ENCODE measurements at places on chromosomes 16 and 17.

DNA sequence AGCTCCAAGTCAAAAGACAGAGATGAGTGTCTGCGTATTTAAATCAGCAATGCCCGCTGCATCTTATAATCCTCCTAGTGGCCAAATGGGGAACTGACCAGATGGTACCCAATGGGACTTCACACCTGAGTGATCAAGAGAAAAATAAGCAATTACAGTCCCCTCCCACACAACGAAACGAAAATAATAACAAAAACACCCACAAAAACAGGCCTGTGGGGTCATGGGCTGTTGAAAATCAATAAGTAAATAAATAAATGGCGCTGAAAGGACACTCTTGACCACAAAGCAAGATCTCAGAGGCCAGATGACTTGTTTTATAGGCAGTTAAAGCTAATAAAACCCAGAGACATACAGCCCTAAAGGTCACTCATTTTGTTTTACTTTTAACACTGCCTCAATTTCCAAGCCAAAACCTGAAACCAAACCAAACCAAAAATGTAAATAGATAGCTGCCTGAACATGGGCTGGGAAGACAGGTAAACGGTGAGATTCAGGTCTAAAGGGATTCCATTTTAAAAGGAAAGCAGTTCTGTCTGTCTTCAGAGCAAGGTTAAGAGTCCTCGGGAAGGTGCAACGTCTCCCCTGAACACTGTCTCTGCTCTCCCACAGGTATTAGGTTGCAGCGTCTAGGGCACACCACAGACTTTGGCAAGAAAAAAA is 1.3 kb downstream of the ZNF821 start:
- peak; percentile 72 for ATAC-seq

DNA sequence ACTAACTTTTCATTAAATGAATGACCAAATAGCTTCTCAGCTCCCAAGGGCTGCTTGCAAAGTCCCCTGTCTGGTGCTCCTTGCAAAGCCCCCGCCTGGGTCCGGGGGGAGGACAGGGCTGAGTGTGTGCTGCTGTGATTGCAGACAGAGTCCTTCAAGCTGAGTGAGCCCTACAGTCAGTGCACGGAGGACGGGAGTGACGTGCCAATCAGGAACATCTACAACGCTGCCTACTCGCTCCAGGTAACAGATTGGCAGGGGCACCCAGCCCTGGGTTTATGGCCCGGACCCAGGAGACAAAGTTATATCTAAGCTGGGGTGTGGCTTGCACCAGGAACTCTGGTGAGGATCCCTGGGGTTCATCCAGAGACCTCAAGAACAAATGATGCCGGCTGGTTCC is 27.1 kb downstream of the SCNN1G start:
- no peak for ATAC-seq

GRCh38 chr17:57121308-57122042 is 36.4 kb downstream of the AKAP1 start:
- no peak for ATAC-seq

GRCh38 chr16:84841787-84842300 is 22.1 kb downstream of the CRISPLD2 start:
- no peak for ATAC-seq

DNA sequence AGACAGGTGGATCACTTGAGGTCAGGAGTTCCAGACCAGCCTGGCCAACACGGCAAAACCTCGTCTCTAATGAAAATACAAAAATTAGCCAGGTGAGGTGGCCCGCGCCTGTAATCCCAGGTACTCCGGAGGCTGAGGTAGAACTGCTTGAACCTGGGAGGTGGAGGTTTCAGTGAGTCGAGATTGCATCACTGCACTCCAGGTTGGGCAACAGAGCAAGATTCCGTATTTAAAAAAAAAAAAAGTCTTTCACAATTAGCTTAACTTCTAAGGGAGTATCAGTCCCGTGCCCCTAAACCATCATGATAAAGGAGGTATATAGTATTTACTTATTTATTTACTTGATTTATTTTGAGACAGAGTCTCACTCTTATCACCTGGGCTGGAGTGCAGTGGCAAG is 3.4 kb upstream of the MEFV start:
- ATAC-seq = no peak

DNA sequence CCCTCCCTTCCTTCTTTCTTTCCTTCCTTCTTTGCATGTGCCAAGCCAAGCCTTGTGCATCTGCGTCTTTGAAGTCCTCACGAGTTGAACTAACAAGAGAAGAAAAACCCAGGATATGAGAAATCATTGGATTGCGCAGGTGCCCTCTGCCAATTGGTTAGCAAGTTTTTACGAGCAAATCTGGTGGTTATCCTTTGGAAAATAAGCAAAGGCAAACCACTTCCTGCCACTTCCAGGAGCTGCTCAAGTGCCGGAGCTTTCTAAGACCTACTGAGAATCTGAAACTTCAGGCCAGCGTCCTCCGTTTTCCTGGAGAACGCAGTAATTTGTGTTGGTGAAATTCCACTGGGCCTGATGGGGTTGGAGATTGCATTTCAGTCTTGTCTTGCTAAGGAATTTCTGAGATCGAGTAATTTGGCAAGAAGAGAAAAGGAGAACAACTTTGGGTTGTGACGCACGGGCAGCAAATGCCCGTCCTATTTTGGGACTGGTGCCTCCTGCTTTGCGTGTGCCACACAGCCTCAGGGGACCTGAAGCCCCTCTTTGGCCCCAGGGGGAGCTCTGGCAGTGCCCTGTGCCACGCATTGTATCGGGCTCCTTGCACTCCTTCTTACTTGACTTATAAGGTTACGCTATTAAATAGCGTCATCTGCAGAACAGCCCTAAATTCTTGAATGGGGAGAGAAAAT is 56.4 kb downstream of the CMIP start:
- ATAC-seq = peak; percentile 95

DNA sequence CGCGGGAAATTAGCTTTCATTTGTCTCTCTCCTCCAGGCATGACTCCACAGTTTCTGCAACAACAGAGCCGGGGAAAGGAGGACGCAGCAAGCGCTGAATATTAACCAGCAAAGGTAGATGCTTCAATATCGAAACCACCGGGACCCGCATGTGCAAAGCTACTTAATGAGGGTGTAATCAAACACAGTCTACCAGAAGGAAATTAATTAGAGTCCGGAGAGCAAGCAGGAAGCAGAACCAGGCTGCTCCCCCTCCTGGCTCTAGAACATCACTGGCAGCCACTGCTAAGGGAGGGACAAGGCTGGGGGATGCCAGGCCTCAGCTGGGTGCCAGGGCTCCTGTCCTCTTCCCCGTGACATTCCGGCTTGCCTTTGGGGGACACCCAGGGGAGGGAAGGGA is 21.7 kb downstream of the LRRC75A start:
- no peak for ATAC-seq
